Stimulated activated CD8-positive, alpha-beta memory T cell treated with anti-CD3 and anti-CD28 coated beads, Interleukin-7, amount 100 ng/mL, for 24 hours (primary cell): ENCODE measurements at places on chromosomes 11 and 22.

GRCh38 chr11:94654201-94654600 is 87.0 kb downstream of the PIWIL4 start:
- DNase-seq, result no peak

- DNase-seq, result no peak
These were observed 28.4 kb upstream of the CRTAM start for GRCh38 chr11:122809866-122810265.

GRCh38 chr11:2525941-2526807 is 81.4 kb downstream of the KCNQ1 start:
- DNase-seq, result no peak

- no peak for DNase-seq
These were observed 382.6 kb upstream of the SYN3 start for GRCh38 chr22:33440756-33441155.

DNA sequence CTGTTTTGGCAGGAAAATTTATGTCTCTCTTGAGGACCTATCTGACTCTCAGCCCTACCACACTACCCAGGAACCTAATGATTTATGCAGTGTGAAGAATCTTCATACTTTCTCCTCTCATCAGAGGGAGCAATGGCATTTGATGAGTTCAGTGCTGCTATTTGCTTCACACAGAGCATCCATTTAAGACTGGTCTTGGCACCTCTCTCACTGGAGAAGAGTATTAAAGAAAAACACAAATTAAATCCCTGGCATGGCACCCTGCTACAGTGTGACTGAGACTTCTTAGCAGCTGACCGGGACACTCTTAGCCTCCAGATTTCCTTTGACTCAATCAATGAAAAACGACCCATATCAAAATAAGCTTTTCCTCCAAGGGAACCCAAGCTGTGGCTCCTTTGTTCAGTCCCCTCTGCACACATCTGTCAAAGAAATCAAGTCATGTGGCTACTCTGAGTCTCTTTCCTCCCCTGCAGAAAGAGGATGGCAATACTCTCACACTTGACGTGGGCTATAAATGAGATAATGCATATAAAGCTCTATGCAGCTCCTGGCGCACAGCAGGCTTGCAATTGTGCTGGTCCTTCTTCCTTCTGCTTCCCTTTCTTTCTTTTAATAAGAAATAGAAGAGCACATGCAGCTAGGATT is 186.1 kb upstream of the E2F8 start:
- DNase-seq, result no peak

- no peak for DNase-seq
These were observed 48.0 kb downstream of the ME3 start for GRCh38 chr11:86624366-86624765.
